GM06990 (cell line): ENCODE measurements at places on chromosomes 2 and 18.

DNA sequence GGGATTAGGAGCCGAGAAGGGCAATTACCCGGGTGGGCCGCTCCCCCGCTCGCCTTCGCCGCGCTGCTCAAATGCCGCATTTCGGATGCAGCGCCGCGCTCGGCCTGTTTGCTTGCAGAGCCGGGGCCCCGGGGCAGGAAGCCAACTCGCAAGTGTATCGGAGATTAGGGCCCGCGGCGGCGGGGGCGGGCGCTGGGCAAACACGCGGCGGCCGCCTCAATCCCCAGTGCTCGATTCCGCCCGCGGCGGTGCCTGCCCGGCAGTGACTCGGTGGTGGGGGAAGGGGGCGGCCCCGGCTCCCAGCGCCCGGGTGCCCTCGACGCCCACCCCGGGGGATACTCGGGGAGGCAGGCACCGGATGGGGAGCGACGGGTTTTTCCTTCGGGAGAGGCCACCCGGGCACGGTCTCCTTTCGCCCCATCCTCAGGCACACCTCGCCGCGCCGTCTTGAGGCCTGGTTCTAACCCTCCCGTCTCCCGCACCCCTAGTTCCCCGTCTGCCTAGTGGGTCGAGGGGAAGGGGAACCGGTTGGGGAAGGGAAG, 26.6 kb upstream of the NOTO start:
- DNase-seq, result peak; percentile 49

GRCh38 chr2:98016908-98017670, 21.3 kb upstream of the TMEM131 start:
- DNase-seq, result no peak

- DNase-seq, result no peak
These were observed 66.9 kb upstream of the DLX2 start for GRCh38 chr2:172169611-172170010.

- DNase-seq, result peak; percentile 44
These were observed 194.7 kb upstream of the ERBB4 start for GRCh38 chr2:212733273-212733672.

- DNase-seq, result no peak
These were observed 926.5 kb upstream of the ACVR2A start for GRCh38 chr2:146918280-146918679.

- no peak for DNase-seq
These were observed 50.5 kb downstream of the OSBPL6 start for GRCh38 chr2:178244777-178245176.

DNA sequence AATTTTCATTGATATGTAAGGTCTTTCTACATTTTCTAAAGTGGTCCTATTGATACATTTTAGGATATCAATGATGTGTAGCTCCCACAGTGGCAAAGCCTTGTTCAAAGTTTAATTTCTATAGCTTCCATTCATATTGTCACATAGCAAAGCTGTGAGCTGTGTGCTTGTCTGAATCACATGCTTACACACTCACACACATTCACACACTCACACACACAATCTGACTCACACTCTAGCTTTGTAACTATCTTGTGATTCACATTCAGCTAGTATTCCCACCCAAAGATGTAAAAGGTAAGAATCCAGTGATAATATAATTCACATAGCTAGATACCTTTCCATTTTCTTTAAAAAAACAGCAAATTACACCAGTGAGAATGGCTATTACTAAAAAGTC, 58.7 kb downstream of the MAPRE2 start:
- DNase-seq, result no peak

GRCh38 chr2:32553829-32554432, 73.9 kb upstream of the TTC27 start:
- no peak for DNase-seq
